ENCODE measurements at places on chromosomes 11 and 22.

DNA sequence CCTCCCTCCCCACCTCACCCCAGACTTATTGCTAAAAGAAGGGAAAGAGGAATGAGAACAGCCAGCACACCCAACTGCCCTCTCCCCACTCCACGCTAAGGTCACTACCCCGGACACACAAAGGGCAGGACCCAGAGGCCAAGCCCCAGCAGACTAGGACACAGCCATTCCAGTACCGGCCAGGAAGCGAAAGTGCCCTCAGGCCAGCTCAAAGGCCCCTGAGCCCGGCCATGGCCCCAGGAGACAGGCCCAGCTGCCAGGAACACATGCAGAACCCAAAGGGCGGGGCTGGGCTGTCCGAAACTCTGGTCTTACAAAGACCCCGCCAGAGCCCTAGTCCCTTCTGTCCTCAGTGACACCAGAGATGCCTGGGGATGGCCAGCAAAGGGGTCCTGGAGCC, 5.5 kb downstream of the RCOR2 start:
- no peak for DNase-seq

GRCh38 chr11:46437122-46437689, 45.6 kb upstream of the CHRM4 start:
- DNase-seq: no peak

DNA sequence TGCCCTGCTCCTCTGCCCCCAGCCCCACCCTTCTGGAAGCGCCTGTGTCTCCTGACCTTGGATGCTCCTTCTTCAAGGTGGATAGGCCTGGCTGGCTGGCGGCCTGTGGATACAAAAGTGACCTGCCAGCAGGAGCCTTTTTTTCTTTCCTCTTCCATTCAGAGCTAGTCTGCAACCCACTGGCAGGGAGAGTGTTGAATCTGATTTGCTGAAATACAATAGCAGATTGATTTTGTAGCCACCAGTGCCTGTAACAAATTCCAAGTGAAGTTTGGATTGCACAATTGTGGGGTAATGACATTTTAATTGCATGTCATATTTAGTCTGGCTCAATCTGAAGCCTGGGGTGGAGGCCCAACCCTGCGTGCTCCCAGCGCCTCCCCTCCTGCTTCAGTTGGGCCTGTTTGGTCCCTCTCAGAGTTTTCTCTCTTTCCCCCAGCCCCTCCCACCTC, 97.2 kb downstream of the GRIK4 start:
- DNase-seq: peak; percentile 14

DNA sequence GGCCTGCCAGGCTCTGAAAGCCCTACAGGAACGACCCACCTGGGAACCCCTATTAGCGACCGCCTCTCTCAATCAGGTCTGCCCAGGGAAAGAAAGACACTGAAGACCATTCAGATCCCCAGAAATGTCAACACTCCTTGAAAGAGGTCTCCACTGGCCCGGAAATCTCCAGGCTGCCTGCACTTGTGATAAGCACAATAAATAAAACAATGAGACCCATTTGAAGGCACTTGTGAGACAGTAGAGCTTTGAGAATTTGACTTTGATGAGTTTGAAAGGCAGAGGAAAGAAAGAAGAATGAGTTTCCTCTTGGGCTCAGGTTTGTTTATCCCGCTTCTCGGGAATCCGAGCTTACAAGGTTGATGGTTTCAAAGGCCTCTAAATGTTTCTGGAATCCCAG, 416.3 kb downstream of the BUD13 start:
- DNase-seq: no peak

DNA sequence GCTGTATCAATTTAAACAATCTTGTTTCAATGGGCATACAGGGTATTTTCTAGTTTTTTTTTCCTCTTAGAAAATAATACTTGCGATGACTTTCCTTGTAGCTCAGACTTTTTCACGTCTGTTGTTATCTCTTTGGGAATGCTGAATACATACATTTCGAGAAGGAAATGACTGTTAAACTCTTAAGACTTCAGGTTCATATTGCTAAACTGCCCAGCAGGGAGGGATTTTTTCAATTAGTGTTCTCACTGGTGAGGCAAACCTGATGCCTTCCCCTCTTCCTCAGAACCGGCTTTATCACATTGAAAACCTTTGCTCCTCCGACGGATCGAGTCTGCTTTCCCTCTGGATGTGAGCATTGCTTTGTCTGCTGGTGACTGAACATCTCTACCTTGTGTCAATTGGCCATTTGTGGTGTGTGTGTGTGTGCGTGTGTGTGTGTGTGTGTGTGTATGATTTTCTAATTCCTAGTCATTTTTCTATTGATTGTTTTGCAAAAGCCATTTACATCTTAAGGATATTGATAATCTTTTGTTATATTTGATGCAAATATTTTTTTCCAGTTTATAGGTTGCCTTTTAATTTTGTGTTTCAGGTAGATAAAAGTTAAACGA, 6.6 kb downstream of the NEAT1 start:
- DNase-seq: peak; percentile 71

Data from fibroblast of skin of scalp (primary cell).